HS-5 (cell line): ENCODE measurements at places on chromosomes 1 and 21.

GRCh38 chr1:52697795-52698674 is at the start of gene COA7:
Gene COA7 (minus strand): TSS chr1:52698347. CDS start chr1:52698326, 21 bp downstream.
- peak; percentile 53 for DNase-seq

DNA sequence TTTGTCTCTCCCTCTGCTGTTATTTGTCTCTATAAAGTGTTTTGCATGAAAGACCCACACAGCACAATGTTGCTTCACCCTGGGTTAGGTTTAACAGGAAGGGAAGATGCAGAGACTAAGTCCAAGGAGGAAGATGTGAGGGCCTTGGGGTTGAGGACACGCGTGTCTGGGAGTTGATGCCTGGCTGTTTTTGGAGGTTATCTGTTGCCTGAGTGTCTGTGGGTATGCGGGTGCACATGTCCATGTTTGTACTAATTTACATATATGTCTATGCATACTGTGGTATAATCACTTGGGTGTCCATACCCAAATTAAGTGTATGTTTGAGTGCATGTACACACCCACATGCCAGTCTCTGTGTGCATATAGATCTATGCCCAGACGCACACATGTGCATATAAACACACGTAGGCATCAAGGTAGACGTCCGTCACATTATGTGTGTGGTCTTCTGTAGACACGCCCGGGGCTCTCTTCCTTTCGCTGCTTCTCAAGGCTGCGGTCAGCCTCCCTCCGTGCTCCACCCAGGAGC is 962 bp upstream of the MAN1C1 start:
- no peak for DNase-seq

- DNase-seq: no peak
Observed at GRCh38 chr1:191674626-191675179, 483.6 kb upstream of the RGS18 start.

- DNase-seq: no peak
Observed at GRCh38 chr1:15623435-15623834, 6.2 kb downstream of the DDI2 start.

DNA sequence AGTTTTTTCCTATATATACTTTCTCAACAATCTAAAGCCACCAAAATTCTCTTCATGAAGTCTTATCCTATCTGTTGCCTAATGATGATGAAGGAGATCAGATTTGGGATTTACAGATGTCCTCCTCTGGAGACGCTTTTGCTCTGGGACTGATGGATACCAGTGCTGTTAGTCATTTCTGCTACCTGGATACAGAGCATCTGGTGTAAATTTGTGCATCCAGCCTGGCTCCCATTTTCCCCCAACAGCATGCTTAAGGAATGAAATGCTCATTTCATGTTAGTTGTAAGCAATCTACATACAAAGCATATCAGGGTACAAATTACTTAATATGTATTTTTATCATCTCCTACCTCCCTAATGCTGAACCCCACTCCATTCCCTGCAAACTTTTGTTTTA is 57.7 kb downstream of the HNRNPR start:
- peak; percentile 33 for DNase-seq

GRCh38 chr1:39933956-39934941 is 20.7 kb upstream of the MFSD2A start:
- peak; percentile 97 for DNase-seq

DNA sequence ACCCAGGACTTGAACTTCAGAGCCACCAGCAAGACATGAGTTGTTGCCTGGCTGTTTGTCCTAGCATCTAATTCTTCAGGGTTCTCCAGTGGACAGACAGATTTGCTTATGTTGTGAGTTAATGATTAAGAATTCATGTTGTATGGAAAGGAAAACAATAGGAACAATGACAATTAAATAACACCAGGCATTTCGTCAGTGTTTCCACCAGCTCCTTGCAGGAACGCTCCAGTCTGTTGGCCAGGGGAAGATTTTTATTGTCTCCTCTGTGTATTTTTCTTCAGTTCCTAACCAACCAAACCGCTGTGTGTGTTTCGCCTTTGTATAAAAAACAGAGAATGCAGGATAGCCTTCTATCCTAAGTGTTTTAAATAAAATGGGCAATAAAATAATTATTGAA is 64.4 kb upstream of the PTGFR start:
- no peak for DNase-seq

- no peak for DNase-seq
Observed at GRCh38 chr1:228555074-228555994, 68.2 kb downstream of the RNF187 start.

DNA sequence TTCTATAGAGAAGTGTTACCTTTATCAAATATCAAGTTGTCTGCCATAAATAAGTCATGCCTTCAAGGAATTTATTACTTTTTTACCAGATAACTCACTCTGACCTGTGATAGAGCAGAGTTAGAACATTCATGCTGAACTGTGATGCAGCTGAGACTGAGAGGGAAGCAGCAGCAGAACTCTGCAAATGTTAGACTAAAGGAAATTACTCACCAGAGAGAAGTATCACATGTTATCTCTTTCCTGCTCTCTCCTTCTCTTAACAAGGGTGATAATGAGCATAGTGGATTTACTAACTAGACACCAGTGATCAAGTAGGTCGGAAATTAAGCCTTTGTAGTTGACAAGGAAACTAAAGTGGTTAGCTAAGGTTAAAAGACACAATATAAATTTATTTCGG is 181.6 kb downstream of the RASAL2 start:
- DNase-seq: no peak
